GM23248 (cell line): ENCODE measurements at places on chromosomes 1 and 21.
A peak's percentile ranks its signal among the peaks of the same experiment; 100 is the strongest.

DNA sequence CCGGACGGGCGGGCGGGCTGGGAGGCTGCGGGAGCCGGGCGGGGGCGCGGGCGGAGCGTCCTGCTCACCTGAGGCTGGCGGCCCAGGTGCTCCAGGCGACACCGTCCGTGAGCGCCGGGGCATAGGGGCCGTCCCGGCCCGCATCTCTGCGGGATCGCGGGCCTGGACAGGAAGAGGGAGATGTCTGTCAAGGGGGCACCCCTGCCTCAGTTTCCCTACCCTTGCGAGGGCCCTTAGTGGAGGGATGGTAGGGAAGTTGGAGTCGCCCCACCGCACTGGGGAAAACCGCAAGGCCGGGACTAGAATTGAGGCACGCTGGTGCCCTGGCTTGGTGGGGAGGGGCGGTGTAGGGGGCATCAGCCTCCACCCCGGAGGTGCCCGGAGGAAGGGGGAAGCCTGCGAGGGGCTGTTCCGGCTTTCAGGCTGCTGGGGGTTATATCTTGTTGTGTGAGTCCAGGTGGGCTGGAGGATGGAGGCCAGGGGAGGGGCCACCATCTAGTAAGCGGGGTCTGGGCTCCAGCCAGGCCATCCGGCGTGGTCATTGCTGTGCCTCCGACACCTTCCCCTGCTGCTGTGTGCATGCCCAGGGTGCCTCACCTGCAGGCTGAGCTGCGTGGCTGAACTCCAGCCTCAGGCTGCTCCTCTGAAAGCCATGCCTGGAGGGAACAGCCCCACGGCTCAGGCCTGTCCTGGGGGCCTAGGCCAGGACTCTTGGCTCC, 580 bp downstream of the VWA1 start:
- no peak for DNase-seq

- DNase-seq: no peak
Measured at GRCh38 chr1:104702731-104703130, 953.0 kb downstream of the AMY1C start.

GRCh38 chr21:31124010-31124409, 85.7 kb upstream of the KRTAP19-8 start:
- no peak for DNase-seq

DNA sequence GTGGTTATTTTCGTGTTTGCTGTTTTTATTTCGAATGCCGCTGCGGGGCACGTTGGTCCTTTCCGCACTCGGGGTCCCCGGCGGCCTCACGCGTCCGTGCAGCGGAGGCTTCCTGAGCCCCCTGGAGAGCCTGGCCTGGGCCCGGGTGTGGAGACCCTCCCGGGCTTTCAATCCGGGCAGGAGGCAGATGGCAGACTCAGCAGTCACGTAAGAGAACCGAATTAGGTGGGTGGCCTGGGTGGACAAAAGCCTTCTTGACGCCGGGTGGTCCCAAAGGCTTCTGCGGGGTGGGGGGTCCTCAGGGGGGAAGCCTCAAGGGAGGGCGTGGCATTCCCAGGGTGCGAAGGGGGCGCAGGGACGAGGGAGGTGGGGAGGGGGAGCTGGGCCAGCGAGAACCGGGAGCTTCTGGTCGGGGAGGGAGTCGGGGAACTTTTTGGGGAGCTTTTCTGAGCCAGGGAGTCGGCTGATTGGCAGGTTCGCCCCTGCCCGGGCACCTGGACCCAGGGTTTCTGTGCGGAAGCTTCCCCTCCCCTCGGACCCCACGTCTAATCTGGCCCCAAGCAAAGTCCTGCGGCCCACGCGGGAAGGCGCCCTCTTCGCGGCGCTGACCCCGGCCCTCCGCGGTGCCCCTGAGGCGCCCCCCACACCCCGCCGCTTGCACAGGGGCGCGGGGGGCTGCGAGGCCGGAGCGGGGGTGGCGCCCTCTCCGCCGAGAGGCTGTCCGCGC, 1.3 kb upstream of the HES4 start:
- no peak for DNase-seq

DNA sequence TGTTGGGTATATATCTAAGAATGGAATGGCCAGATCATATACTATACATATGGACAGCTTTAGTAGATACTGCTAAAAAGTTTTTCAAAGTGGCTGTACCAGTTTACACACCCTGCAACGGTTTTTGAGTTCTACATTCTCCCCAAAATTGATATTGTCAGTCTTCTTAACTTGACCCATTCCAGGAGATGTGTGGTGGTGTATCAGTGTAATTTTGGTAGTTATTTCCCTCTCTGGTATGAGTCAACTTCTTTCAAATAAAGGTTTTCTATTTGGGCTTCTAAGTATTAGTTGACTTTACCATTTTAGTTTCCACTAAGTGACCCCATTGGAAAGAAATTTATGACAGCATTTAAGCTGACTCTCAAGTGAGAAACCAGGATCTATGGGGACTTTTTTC, 29.2 kb downstream of the INKA2 start:
- no peak for DNase-seq

GRCh38 chr1:175885326-175885725, 141.9 kb upstream of the TNR start:
- peak; percentile 33 for DNase-seq
